ENCODE measurements at places on chromosomes 6 and 20.

DNA sequence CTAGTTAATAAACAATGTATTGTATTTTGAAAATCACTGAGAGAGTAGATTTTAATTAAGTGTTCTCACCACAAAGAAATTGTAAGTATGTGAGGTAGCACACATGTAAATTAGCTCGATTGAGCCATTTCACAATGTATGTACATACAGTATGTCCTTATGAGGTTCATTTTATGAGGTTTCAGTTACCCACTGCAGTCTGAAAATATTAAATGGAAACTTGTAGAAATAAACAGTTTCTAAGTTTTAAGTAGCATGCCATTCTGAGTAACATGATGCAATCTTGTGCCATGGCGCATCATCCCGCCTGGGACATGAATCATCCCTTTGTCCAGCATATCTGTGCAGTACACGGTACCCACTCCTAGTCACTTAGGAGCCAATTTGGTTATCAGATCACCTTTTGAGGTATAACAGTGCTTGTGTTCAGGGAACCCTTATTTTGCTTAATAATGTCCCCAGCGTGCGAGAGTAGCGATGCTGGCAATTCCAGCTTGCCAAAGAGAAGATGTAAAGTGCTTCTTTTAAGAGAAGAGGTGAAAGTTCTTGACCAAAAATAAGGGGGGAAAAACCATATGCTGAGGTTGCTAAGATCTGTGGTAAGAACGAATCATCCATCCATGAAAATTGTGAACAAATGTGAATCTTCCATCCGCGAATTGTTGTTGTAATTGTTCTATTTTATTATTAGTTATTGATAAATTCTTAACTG, 64.7 kb downstream of the KCNS1 start:
- no peak for DNase-seq

- no peak for DNase-seq
Measured at GRCh38 chr20:43717616-43717995, 9.2 kb downstream of the GTSF1L start.

- no peak for DNase-seq
Measured at GRCh38 chr6:128305228-128305627, 215.2 kb downstream of the PTPRK start.

DNA sequence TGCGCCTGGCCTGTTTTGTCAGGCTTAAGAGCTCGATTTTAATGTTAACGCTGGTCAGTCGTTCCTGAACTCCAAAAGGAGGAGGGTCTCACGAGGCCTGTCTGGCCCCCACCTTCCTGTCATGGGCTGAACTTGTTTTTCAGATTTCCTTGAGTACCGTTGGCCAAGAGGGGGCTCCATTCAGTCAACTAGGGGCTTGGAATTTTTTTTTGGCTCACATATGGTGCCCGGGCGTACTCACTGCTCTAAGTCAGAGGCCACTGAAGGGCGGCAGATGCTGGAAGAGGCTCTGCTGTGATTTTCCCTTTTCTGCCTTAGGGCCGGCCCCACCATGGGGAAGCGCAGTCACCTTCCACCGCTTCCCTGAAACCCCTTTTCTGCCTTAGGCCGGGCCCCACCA, 6.9 kb upstream of the BIRC7 start:
- no peak for DNase-seq

DNA sequence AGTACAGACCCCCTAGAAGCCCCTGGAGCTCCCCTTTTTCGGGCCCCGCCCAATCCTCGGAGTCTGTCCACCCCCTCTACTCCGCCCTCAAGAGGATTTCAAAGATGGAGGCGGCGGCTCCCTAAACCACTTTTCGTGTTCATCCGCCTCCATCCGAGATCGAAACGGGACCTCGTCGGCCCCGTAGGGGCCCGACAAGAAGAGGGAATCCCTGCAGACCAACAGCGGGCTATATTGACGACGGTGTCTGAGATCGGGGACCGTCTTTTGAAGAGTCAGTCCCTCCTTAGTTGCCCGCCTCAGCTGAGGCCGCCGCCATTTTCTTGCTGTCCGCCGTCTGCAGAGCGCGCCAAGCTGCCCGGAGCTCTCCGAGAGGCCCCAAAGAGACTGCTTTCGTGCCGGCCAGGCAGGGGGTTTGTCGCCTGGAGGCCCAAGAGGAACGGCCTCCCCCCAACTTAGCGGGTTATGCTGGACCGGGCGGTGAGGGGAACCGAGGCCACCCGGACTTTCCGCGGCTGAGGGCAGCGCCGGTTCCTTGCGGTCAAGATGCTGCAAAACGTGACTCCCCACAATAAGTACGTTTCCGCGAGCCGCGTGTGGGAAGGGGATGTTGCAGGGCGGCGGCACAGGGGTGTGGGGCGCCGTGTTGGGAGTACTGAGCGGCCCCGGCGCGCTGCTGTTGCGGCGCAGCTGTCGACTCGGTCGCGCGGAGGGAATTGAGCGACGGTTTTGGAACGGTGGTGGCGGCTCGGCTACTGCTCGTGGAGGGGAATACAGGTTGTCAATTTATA, 4.2 kb downstream of the BRD2 start:
- DNase-seq: peak; percentile 63

GRCh38 chr20:25070821-25071473, 11.0 kb downstream of the VSX1 start:
- no peak for DNase-seq

- no peak for DNase-seq
Measured at GRCh38 chr6:29755295-29755871, 32.1 kb downstream of the HLA-F start.

- DNase-seq: no peak
Measured at GRCh38 chr6:7035837-7036249, 71.9 kb upstream of the RREB1 start.

DNA sequence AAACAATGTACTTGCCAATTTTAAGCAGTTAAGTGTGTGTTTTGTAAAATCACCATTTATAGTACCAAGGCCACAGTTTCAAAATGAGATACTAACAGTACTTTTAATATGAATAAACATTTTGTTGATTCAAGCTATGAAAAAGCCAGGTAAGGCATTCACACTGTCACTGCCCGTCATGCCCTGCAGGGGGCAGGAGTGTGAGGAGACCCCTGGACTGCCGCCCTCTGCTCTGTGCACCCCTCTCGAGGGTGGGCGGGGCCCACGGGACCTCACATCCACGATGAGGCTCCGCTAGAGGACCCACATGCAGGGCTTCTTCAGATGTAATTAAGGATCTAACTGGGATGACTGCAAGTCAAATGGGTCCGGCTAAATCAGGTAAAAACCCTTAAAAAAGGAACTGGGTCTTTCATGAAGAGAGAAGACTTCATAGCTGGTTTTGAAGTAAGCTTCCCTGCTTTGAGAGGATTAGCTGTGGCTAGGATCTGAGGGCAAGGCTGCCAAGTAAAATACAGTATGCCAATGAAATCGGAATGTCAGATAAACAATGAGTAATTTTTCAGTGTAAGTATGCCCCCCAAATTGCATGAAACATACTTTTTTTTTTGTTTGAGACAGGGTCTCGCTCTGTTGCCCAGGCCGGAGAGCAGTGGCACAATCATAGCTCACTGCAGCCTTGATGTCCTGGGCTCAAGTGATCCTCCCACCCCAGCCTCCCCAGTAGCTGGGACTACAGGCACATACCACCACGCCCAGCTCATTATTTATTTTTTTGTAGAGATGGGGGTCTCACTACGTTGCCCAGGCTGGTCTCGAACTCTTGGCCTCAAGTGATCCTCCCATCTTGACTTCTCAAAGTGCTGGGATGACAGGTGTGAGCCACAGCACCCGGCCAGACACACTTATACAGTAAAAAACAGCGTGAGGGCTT, 18.7 kb downstream of the DIDO1 start:
- DNase-seq: no peak

GRCh38 chr6:148217921-148218320, 124.7 kb upstream of the SASH1 start:
- no peak for DNase-seq

DNA sequence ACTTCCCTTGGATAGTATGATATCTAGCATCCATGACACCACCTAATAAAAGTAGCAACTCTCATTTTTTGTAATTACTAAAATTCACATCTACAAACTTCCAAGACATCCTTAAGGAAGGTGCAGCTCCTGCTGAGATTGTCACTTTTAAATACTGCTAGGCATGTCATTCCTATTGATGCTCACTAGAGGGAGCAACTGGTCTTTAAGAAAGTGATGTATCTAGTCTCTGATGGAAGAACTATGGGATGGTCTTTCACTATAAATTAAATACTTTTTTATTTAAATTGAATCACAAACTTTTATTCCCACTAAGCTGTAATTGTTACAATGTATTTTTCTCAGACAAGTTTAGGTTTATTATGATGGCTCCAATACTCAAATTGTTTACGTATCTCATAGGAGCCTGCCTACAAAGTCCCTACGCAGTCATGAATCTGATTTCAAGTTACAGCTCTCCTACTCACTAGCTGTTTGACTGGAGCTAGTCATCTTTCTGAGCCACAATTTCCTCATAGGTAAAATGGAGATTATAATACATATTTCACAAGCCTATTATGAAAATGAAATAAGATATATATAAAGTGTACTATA, 8.1 kb upstream of the TSPYL1 start:
- no peak for DNase-seq

DNA sequence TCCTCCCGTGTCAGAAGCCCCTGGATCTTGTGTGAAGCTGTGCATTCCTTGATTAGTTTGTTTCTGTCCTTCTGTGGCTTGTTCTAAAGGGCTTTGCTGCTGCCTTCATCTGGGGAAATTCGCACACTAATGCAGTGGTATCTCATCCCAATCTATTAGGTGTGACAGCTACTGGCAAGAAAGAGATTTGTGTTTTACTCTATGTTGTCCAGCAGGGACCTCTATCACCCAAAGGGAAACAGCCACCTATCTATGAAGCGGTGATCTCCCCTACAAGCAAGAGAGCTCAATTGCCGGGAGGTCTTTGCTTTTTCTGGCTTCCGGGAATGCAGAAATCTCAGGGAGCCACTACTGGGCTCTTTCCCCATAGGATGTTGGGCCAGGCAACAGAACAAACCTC, 151.8 kb downstream of the NRN1 start:
- no peak for DNase-seq

- no peak for DNase-seq
Measured at GRCh38 chr6:11364971-11365397, 132.5 kb upstream of the NEDD9 start.

DNA sequence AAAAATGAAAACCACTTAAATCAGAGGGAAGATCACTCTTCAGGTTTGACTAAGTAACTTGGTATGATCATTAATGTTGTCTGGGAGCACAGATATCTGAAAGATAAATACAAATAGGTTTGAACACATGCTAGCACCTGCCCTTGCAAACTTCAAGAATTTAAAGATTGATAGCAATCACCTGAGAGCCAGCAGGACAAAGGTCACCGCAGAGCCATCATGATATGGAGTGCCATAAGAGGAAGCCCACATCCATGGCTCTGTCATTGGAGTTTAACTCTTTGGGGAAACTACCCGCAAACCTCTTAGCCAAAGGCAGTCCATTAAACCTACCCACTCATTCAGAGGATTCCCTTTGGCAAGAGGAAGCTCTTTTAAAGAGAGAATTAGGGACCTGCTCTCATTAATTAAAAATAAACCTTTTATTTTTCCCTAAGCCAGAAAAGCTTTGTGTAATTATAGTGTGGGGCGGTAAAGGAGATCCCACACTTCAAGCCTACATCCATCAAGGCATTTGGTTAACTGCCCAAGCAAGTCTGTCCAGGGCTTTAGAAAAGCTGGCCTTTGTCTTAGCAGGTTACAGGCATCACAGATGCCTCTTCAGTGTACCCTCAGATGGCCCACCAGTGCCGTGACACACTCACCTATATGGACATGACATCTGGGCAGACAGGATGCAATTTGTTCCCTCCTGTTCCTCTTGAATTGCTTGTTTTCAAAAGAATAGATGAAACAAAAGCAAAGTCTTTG, 73.0 kb downstream of the SASH1 start:
- no peak for DNase-seq

GRCh38 chr6:2578767-2579166, 172.0 kb downstream of the MYLK4 start:
- DNase-seq: no peak

DNA sequence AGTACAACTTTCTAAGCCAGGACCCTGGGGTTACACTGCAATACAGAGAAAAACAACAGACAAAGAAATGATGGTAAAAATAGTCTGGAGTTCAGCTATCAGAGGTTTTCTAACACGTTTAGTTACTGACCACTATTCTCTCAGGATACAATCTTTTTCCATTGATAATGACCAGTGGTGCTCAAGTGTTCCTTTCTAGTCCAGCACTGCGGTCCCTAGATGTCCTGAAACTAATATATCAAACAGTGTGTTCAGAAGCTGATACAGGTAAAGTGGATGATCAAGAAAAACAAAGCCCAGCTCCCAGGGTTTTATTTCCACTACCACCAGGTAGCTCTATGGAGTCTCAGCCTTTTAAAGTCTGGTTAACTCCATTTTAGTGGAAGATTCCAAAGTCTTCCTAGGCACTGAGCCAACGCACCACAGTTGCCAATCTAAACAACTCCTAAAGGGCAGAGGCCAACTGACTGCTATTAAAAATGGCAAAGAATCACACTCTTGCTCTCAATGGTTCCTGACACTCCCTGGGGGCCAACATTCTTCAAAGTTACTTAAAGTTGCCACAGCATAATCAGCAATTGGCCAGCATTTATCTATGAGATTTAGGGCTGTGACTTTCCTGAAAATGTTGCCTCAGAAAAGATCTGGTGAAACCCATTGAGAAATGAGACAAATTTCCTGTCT, 38.2 kb downstream of the DZANK1 start:
- no peak for DNase-seq

GRCh38 chr6:161917645-161918044, 643.8 kb upstream of the AGPAT4 start:
- no peak for DNase-seq

DNA sequence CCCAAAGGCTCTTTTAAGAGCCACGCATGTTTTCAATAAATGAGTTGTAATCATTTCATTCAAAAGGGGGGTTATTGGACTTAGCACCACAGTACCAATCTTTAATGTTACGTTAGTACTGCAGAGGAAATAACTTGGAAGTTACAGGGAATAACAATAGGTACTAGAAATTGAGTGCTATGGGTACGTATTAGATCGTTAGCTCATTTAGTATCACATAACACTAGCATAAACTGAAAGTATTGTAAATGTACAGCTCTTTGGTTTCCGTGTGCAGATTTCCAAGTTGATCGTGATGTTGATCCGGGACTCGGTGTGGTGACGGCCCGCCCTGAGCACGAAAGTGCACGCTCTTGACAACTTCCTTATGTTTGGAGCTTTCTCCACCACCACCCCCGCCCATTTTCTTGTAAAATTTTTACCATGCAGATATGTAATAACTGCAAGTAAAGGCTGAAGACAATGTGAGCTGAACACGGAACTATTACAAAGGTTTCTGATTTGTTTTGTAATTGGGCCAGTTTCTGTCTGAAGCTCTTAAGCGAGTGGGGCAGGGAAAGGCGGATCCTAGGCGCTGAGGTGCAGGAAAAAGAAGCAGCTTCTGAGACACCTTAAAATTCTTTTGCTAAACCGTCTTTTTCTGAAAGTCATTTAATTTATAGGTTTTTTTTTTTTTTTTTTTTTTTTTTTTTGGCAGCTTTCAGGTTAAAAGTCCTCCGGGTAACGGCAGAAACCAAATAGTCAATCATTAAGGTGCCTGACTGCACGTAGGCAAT, 71.5 kb downstream of the HFE start:
- peak; percentile 78 for DNase-seq
